ENCODE measurements at places on chromosomes 13 and 19. TPM values are rescaled to one million over a fixed set of nuclear protein-coding genes. Genes with fewer than 3 reads are reported as not detected.

Gene DHDH
- not detected for total RNA-seq

Gene CYP2B6
- not detected for total RNA-seq

Gene SIGLEC10
- not detected for total RNA-seq

Gene UQCRFS1
- 27.4 TPM for total RNA-seq

Gene REEP6
- 2.9 TPM for total RNA-seq

Gene NOP53
- total RNA-seq = 58.3 TPM

Gene NLRP8
- not detected for total RNA-seq

Gene BICRA
- 3.8 TPM for total RNA-seq

Gene CEACAM7
- total RNA-seq = not detected

Gene CATSPERD
- not detected for total RNA-seq

Gene DEDD2
- total RNA-seq = 27.8 TPM

Gene SPINT2
- 9.5 TPM for total RNA-seq

Gene NCCRP1
- total RNA-seq = not detected

Gene TNFSF9
- 1.1 TPM for total RNA-seq

Gene CDC42EP5
- 39.6 TPM for total RNA-seq

Gene DAPK3
- total RNA-seq = 194 TPM

Gene PLEKHG2
- total RNA-seq = 17.5 TPM

Gene CD37
- total RNA-seq = not detected

Gene ZNF823
- 7.2 TPM for total RNA-seq

Gene LENG9
- total RNA-seq = 13.5 TPM

Gene WDR62
- 2.8 TPM for total RNA-seq

Gene GIPR
- total RNA-seq = not detected

Gene NEK3
- 8.9 TPM for total RNA-seq

Gene ZNF575
- not detected for total RNA-seq

Gene ZNF665
- 3.9 TPM for total RNA-seq

Gene TRPM4
- total RNA-seq = 18.4 TPM

Gene UGGT2
- 54.8 TPM for total RNA-seq

Gene DENND1C
- not detected for total RNA-seq

Gene ADPRHL1
- total RNA-seq = 1.4 TPM

Gene SMARCA4
- 44.0 TPM for total RNA-seq

Gene ADGRE3
- total RNA-seq = not detected

Gene LILRB3
- not detected for total RNA-seq

Gene ZNF610
- 2.8 TPM for total RNA-seq

Gene BRME1
- total RNA-seq = 0.11 TPM

Gene TEX29
- not detected for total RNA-seq

Gene ZNF260
- 12.9 TPM for total RNA-seq

Gene CYP4F12
- not detected for total RNA-seq

Gene CGB5
- not detected for total RNA-seq

Gene ZNF567
- total RNA-seq = 5.7 TPM

Gene MAP4K1
- not detected for total RNA-seq

Gene OR7C1
- total RNA-seq = not detected

Gene KLK13
- total RNA-seq = not detected

Gene CACNA1A
- 8.5 TPM for total RNA-seq

Gene PROZ
- not detected for total RNA-seq

Gene NLRP5
- total RNA-seq = not detected

Gene NTN5
- 0.32 TPM for total RNA-seq

Gene ZNF723
- total RNA-seq = not detected

Gene ZNF565
- 2.1 TPM for total RNA-seq
